CD8-positive, alpha-beta memory T cell (primary cell): ENCODE measurements at places on chromosomes 6 and 20. TPM values are rescaled to one million over a fixed set of nuclear protein-coding genes. Genes with fewer than 3 reads are reported as not detected.

GRCh38 chr6:63663147-63663955 is 27.7 kb downstream of the PHF3 start:
- no peak for DNase-seq

GRCh38 chr6:73525546-73526330 is 4.9 kb upstream of the EEF1A1 start:
- no peak for DNase-seq

DNA sequence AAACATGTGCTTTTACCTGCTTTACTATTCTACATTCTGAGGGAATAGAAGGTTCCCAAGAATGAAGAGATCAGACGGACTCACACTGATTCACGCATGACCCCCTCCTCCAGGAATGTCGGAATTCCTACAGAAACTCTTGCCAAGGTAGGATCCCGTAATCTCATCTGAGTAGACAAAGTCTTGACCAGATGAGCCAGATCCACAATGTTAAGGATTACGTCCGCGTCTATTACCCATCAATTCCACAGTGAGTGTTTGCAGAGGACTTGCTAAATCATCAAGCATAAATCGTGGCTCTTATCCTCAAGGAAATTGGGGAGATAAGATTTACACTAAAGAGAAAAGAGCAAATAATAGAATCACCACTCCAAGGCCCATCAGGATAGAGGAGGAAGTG is 245.9 kb upstream of the FOXQ1 start:
- no peak for DNase-seq

GRCh38 chr20:63947638-63948456 is 8.4 kb downstream of the UCKL1 start:
- no peak for DNase-seq

- no peak for DNase-seq
Observed at GRCh38 chr6:111925296-111925695, 52.0 kb upstream of the FYN start.

GRCh38 chr6:170271771-170272314 is 19.0 kb downstream of the DLL1 start:
- peak; percentile 84 for DNase-seq

DNA sequence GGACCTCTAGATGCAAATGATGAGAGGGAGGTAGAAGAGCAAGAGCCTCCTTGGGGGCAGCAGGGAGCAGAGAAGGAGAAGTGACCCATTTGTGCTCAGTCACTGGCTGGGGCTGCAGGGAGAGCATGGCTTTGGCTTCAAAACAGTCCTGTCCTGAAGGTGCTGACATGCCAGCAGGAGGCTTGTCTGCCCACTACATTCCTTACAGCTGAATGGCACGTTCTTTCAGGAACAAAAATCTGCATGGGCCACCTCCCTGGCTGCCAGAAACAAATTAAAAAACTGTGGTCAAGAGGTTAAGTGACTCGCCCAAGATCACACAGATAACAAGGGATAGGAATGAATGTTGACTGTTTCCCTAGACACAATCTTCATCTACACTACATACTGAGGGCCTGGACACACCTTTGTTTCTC is 188.8 kb downstream of the HIVEP2 start:
- no peak for DNase-seq

DNA sequence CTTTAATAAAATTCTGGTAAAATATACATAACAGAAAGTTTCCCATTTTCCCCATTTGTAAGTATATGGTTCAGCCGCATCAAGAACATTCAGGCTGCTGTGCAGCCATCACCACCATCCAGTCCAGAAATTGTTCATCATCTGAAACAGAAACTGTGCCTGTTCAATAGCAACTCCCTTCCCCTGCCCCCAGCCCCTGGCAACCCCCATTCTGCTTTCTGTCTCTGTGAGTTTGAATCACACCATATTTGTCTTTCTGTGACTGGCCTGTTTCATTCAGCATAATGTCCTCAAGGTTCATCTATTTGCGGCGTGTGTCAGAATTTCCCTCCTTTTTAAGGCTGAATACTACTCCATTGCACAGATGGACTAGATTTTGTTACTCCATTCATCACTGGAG is 19.1 kb downstream of the VSTM2L start:
- DNase-seq: no peak

Gene SLC35D3
- total RNA-seq: not detected

Gene MCCD1
- not detected for total RNA-seq

Gene SHLD1
- total RNA-seq: 7.7 TPM

Gene ANGPT4
- not detected for total RNA-seq

Gene EPB41L2
- total RNA-seq: 27.2 TPM

Gene TRIM10
- total RNA-seq: not detected

Gene PPP1R16B
- total RNA-seq: 167 TPM

Gene HMGN3
- 41.4 TPM for total RNA-seq

Gene B3GAT2
- not detected for total RNA-seq
